B cell (primary cell): ENCODE measurements at places on chromosomes 1 and 21. TPM values are rescaled to one million over a fixed set of nuclear protein-coding genes. Genes with fewer than 3 reads are reported as not detected.
A peak's percentile ranks its signal among the peaks of the same experiment; 100 is the strongest.

DNA sequence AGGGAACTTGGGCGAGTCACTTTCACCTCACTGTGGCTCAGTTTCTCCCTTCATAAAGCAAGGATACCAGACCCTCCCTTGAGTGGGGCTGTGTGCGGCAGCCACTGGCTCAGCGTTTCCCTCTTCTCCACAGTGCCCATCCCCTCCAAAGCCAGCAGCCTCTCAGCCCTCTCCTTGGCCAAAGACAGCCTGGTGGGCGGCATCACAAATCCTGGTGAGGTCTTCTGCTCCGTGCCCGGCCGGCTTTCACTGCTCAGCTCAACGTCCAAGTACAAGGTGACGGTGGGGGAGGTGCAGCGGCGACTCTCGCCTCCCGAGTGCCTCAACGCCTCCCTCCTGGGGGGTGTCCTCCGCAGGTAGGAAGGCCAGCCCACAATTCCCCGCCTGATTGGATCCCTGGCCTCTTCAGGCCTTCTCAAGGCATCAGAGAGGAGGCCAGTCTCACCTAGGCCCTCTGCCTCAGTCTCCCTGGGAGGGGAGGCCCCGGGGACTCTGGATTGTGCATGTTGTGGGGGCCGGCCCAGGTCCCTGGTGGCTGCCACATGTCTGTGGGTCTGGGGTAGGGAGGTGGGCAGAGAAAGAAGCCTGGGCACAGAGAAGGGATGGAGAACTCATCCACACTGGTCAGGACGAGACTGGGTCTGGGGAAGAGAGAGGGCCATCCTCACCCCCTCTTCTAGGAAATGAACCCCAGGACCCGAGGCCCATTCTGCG is 15.2 kb downstream of the TFAP2E start:
- no peak for DNase-seq
- no peaks in the 10 kb centered on the region for H3K4me1 ChIP-seq
- H3K4me3 ChIP-seq: no peak overlapping the region
- no peak overlapping the region for H3K27ac ChIP-seq
- no peaks in the 10 kb centered on the region for H3K36me3 ChIP-seq

- no peaks in the 10 kb centered on the region for H3K4me1 ChIP-seq
- H3K36me3 ChIP-seq: no peaks in the 10 kb centered on the region
- no peak overlapping the region for H3K4me3 ChIP-seq
These were observed 111.5 kb downstream of the SEC16B start for GRCh38 chr1:177858332-177858821.

The METTL18 gene
- total RNA-seq: 16.9 and 18.9 TPM in 2 replicates

GRCh38 chr1:110218739-110219138 is 8.6 kb downstream of the KCNC4 start:
- no peaks in the 10 kb centered on the region for H3K36me3 ChIP-seq
- H3K27ac ChIP-seq: no peak overlapping the region
- H3K27me3 ChIP-seq: no peaks in the 10 kb centered on the region
- DNase-seq: no peak
- no peak overlapping the region for H3K4me3 ChIP-seq
- H3K4me1 ChIP-seq: no peaks in the 10 kb centered on the region

GRCh38 chr1:156516821-156517220 is 16.2 kb upstream of the MEF2D start:
- no peaks in the 10 kb centered on the region for H3K27me3 ChIP-seq
- DNase-seq: no peak
- no peaks in the 10 kb centered on the region for H3K36me3 ChIP-seq
- H3K4me1 ChIP-seq: no peaks in the 10 kb centered on the region
- no peak overlapping the region for H3K4me3 ChIP-seq
- H3K27ac ChIP-seq: no peak overlapping the region

The FASLG gene
- total RNA-seq: 0.15 TPM in 1 of 2 replicates, not detected in the other

The IL10 gene
- 0.63 and 0.69 TPM in 2 replicates for total RNA-seq

The OR2T35 gene
- 0.30 and 0.39 TPM in 2 replicates for total RNA-seq

DNA sequence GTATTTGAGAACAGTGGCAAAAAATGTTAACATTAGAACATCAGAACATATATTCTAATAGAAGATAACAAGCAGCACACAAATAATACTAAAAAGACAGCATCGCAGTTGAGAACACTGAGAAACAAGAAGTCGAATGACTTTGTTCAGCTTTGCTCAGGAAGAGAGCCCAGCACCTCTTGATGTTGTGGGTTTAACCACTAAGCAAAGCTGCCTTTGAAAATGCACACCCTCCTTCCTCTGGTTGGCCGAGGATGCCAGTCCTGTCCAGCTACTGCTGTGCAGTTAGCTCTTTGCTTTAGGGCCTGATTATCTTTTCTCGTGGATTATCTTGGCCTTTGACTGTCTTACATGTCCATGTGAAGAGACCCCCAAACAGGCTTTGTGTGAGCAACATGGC is 60.5 kb downstream of the SPATA46 start:
- DNase-seq: no peak
- H3K36me3 ChIP-seq: no peaks in the 10 kb centered on the region
- H3K27ac ChIP-seq: no peak overlapping the region
- no peaks in the 10 kb centered on the region for H3K4me1 ChIP-seq
- no peaks in the 10 kb centered on the region for H3K27me3 ChIP-seq
- no peak overlapping the region for H3K4me3 ChIP-seq

The DIO1 gene
- not detected in 2 replicates for total RNA-seq

GRCh38 chr1:27599605-27600497 is 4.1 kb downstream of the AHDC1 start:
- no peaks in the 10 kb centered on the region for H3K36me3 ChIP-seq
- no peak overlapping the region for H3K27ac ChIP-seq
- DNase-seq: no peak
- no peak overlapping the region for H3K4me3 ChIP-seq
- H3K27me3 ChIP-seq: no peaks in the 10 kb centered on the region
- H3K4me1 ChIP-seq: peaks cover 85% of the 10 kb centered on the region

The PYGO2 gene
- total RNA-seq: 47.5 and 52.7 TPM in 2 replicates

The MATN1 gene
- 1.7 and 3.2 TPM in 2 replicates for total RNA-seq

DNA sequence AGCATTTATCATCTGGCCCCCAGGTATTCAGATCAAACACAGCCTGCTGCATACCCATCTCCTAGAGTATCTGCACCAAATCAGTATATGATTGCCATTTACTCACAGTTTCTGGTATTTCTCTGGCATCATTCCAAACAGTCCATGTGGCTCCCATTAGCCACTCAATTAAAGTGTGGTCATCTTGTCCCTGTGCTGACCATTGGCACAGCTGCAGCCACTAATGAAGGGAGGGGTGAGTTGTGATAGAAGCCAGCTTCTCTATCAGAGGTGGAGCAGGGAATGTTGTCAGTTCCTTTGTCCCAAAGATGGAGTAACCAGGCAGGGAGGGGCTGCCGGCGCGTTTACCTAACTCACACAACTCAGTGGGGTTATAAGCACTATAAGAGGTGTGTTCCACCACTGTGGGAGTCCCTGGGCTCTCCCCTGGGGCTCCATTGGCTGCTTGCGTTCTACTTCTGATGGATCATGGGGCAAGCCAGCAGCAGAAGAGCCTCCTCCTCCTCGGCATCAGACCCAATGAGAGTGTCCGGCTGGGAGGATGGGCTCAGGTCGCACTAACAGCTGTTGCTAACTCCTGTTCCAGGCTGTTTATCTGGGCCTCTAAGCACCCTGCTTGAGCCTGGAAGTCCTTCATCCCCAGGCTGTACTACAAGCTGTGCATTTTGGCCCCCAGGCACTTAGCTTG is 108.6 kb downstream of the GDAP2 start:
- H3K4me1 ChIP-seq: no peaks in the 10 kb centered on the region
- H3K27ac ChIP-seq: no peak overlapping the region
- no peaks in the 10 kb centered on the region for H3K36me3 ChIP-seq
- DNase-seq: no peak
- H3K27me3 ChIP-seq: no peaks in the 10 kb centered on the region

The LCE2A gene
- total RNA-seq: not detected in 2 replicates

GRCh38 chr1:84985365-84985764 is 11.5 kb downstream of the MCOLN2 start:
- no peaks in the 10 kb centered on the region for H3K27me3 ChIP-seq
- H3K4me3 ChIP-seq: no peak overlapping the region
- no peak for DNase-seq
- H3K27ac ChIP-seq: no peak overlapping the region
- H3K36me3 ChIP-seq: no peaks in the 10 kb centered on the region
- H3K4me1 ChIP-seq: peaks cover 19% of the 10 kb centered on the region

GRCh38 chr21:35843911-35844667 is 216.2 kb downstream of the SETD4 start:
- peaks cover 2% of the 10 kb centered on the region for H3K27me3 ChIP-seq
- H3K36me3 ChIP-seq: no peaks in the 10 kb centered on the region
- no peak overlapping the region for H3K4me3 ChIP-seq
- H3K4me1 ChIP-seq: no peaks in the 10 kb centered on the region
- H3K27ac ChIP-seq: no peak overlapping the region
- no peak for DNase-seq

DNA sequence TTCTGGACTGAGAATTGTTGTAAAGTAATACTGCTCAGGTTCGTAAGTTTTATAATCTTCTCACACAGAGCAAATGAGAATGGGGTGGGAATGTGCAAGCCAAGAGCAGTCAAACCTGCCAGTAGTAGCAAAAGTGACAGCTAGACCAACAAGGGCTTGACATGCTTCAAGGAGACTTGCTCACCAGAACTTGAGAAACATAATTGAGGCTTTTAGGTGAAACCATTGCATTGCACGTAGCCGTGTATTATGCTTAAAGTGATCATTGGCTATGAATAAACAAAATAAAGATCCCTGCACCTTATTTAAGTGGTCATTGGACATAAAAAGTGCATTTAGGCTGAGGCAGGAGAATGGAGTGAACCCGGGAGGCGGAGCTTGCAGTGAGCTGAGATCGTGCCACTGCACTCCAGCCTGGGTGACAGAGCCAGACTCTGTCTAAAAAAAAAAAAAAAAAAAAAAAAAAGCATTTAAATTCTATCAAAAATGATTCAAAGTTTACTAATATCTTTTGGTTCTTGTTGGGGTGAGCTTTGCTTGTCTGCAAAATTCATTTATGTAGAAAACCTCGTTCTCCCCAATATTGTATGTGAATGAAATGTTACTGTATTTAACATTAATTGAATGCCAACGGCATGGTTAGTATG is 11.8 kb upstream of the CCT8 start:
- no peak overlapping the region for H3K4me3 ChIP-seq
- peaks cover 6% of the 10 kb centered on the region for H3K4me1 ChIP-seq
- H3K27ac ChIP-seq: no peak overlapping the region
- DNase-seq: no peak
- H3K27me3 ChIP-seq: no peaks in the 10 kb centered on the region
- H3K36me3 ChIP-seq: no peaks in the 10 kb centered on the region

GRCh38 chr1:165549973-165550372 is 6.2 kb downstream of the LRRC52 start:
- no peaks in the 10 kb centered on the region for H3K36me3 ChIP-seq
- no peak overlapping the region for H3K27ac ChIP-seq
- H3K27me3 ChIP-seq: peaks cover 12% of the 10 kb centered on the region
- no peaks in the 10 kb centered on the region for H3K4me1 ChIP-seq
- DNase-seq: no peak
- H3K4me3 ChIP-seq: no peak overlapping the region

The GREM2 gene
- not detected in 2 replicates for total RNA-seq

DNA sequence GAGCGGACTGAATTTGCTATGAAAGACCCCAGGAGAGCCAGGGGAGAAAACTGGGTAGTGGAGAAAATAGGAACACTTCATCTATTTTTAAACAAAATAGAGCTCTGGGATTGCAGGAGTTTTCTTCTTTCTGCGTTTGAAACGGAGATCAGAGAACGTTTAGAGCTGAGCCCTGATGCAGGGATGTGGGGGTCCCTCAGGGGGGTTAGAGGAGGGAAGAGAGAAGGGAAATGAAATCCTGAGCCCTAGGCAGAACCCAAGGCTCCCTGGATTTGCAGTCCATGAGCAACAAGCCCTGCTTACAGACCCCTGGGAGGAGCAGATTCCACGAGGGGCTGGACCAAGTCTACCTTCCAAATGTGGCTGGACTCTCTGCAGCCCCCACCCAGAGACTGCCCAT is 21.8 kb downstream of the STYXL2 start:
- no peak overlapping the region for H3K27ac ChIP-seq
- H3K27me3 ChIP-seq: no peaks in the 10 kb centered on the region
- no peak for DNase-seq

The CAPN9 gene
- total RNA-seq: not detected in 2 replicates

GRCh38 chr1:28104866-28105467 is 16.6 kb upstream of the EYA3 start:
- H3K4me3 ChIP-seq: no peak overlapping the region
- H3K4me1 ChIP-seq: no peaks in the 10 kb centered on the region
- no peaks in the 10 kb centered on the region for H3K27me3 ChIP-seq
- DNase-seq: no peak
- no peaks in the 10 kb centered on the region for H3K36me3 ChIP-seq
- H3K27ac ChIP-seq: no peak overlapping the region

The TUT4 gene
- total RNA-seq: 248 and 265 TPM in 2 replicates

DNA sequence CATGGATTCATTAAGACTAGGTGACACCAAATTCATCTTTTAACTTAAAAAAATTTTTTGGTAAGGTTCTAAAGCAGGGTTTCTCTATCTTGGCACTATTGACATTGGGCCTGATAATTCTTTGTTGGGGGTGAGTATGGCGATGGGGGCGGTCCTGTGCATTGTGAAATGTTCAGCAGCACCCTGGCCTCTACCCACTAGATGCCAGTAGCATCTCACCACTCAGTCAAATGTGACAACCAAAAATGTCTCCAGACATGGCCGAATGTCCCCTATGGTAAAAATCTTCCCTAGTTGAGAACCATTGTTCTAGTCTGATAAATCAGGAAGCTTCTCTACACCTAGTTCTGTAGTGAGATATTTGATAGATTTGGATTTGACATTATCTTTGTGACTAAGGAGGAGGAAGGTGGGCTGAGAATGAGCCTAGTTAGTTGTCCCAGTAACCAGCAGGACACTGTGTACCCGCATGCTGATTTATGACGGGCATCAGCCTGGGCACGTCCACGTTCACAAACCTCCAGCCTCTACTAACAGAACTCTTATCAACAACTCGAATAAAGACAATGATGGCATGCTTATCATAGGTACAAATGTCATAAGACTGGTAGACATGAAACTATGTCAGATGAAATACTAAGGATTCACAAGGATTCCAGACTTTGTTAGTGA is 104.6 kb downstream of the KCND3 start:
- H3K4me1 ChIP-seq: no peaks in the 10 kb centered on the region
- H3K27ac ChIP-seq: no peak overlapping the region
- H3K27me3 ChIP-seq: no peaks in the 10 kb centered on the region
- H3K36me3 ChIP-seq: no peaks in the 10 kb centered on the region

- H3K36me3 ChIP-seq: peaks cover 52% of the 10 kb centered on the region
- no peaks in the 10 kb centered on the region for H3K4me1 ChIP-seq
- no peak overlapping the region for H3K4me3 ChIP-seq
These were observed 51.5 kb downstream of the MIGA1 start for GRCh38 chr1:77830946-77831345.

The CSTB gene
- 14.0 and 15.6 TPM in 2 replicates for total RNA-seq

- no peak overlapping the region for H3K4me3 ChIP-seq
- no peaks in the 10 kb centered on the region for H3K27me3 ChIP-seq
- H3K27ac ChIP-seq: no peak overlapping the region
- H3K36me3 ChIP-seq: no peaks in the 10 kb centered on the region
- H3K4me1 ChIP-seq: no peaks in the 10 kb centered on the region
These were observed 20.7 kb downstream of the PPP1R15B start for GRCh38 chr1:204390751-204391466.

- H3K4me3 ChIP-seq: peak overlapping the region; percentile 9
- H3K4me1 ChIP-seq: peaks cover 36% of the 10 kb centered on the region
- no peaks in the 10 kb centered on the region for H3K27me3 ChIP-seq
- H3K27ac ChIP-seq: peak overlapping the region; percentile 99
These were observed 2.3 kb downstream of the HIPK1 start for GRCh38 chr1:113931451-113931851.

GRCh38 chr1:168424281-168424680 is 119.5 kb downstream of the XCL2 start:
- no peak overlapping the region for H3K4me3 ChIP-seq
- DNase-seq: no peak
- H3K36me3 ChIP-seq: no peaks in the 10 kb centered on the region

The CAMK2N1 gene
- 6.0 and 6.5 TPM in 2 replicates for total RNA-seq

The G0S2 gene
- total RNA-seq: not detected in 2 replicates
